Renal cortical epithelial cell (primary cell): ENCODE measurements at places on chromosomes 3 and 15. TPM values are rescaled to one million over a fixed set of nuclear protein-coding genes. Genes with fewer than 3 reads are reported as not detected.

ALPK3 gene
- 16.0 and 79.8 TPM in 2 replicates for total RNA-seq

ATG3 gene
- 57.1 and 77.3 TPM in 2 replicates for total RNA-seq

HEG1 gene
- total RNA-seq: 18.1 and 97.1 TPM in 2 replicates

SH3GL3 gene
- total RNA-seq: 0.35 and 0.69 TPM in 2 replicates

GRCh38 chr3:24601066-24601939 is 106.7 kb upstream of the THRB start:
- no peak for DNase-seq

- no peak for DNase-seq
These were observed 131.7 kb downstream of the RYR3 start for GRCh38 chr15:33442449-33442848.

- no peak for DNase-seq
These were observed 76.1 kb upstream of the LRRFIP2 start for GRCh38 chr3:37250435-37250834.

DNA sequence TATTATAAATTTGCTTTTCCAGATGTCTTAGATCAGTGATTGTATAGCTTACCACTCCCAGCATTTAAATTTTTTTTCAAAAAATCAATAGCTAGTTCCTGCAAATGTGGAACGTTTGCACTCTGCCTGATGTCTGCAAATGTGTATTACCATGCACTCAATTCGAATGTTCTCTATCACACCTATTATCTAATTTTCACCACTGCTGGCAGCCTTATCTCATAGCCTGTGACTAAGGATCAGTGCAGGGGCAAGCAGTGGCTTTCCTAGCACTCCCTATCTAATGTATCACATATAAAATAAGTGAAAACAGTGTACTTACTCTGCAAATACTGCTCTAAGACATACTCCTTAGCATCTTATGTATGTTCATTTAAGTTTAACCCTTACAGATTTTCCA is 196.3 kb upstream of the PLSCR5 start:
- DNase-seq: no peak

DNA sequence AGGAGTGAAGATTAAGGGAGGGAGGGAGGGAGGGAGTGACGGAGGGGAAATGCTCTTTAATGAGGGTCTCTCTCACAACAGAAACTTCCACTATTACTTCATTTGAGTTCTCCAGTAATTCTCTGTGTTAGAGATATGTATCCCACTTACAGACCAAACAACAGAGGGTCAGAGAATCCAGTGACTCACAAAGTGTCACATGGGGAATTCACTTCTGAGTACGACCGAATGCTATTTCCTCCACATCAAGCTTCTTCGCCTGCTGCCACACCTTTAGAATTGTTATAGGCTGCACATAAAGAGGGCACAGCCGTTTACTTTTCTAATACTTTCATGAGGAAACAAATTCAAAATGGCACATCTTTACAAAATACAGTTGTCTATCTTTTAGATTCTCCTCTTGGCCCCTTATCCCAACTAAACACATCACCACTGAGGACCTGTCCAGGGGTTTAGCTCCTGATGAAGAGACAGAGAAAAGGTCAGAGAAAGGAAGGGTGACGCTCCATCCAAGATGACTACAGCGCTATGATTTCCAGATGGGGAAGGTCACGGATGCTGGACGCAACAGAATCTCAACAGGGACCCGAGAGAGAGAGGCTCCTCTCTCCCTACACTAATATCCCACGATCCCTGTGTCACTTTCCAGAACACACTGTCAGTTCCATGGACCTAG is 119.0 kb downstream of the XXYLT1 start:
- DNase-seq: peak; percentile 82

GRCh38 chr3:158685159-158685558 is 12.7 kb upstream of the LXN start:
- DNase-seq: no peak
